Endothelial cell (in vitro differentiated cells): ENCODE measurements at places on chromosomes 5 and 9. TPM values are rescaled to one million over a fixed set of nuclear protein-coding genes. Genes with fewer than 3 reads are reported as not detected.

GBA2 gene
- total RNA-seq, result 200 TPM

PCDHB6 gene
- 1.1 TPM for total RNA-seq

SLCO6A1 gene
- 0.51 TPM for total RNA-seq

DNA sequence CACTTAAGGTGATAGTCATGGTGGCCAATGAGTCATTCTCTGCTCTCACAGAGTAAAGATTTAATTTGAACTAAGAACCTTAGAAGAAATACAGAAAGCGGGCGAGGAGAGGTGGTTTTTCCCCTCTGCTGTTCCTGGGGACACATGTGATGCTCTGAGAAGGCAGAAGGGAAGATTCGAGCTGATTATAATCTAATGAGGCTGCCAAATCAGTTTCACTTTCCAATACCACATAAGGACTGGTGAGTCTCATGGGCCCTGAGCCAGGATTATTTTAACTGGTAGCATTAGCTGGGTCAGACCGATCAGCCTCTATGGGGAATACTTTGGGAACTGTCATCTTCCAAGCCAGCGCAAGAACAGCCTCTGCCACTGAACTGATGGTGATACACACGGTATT lies 116.5 kb downstream of the SLC1A3 start:
- no peak for DNase-seq

DNA sequence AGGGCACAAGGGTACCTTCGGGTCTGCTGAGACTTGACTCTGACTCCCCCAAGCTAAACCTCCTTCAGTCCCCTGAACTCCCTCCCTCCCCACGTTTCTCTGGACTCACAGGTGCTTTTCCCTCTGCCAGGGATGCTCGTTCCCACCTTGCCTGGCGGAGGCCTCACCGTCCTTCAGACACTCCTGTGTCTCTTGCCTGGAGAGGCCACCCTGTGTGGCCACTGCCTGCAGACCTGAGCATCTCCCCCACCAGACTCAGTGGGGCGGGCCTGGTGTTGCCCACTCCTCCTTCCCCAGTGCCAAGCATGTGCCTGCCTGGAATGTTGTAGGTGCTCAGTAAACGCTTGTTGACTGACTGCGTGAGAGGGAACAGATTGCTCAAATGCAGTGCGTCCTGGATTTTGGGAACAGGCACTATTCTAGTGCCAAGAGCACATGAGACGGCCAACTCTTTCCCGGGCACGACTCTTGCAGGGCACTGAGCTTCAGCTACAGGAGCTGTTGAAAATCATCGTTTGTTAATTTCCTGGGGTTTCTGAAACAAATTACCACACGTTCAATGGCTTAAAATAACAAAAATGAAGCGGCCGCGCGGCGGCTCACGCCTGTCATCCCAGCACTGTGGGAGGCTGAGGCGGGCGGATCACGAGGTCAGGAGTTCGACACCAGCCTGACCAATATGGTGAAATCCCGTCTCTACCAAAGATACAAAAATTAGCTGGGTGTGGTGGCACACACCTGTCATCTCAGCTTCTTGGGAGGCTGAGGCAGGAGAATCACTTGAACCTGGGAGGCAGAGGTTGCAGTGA lies 71.0 kb upstream of the BARHL1 start:
- no peak for DNase-seq

- DNase-seq, result no peak
These were observed 97.4 kb downstream of the DAP start for GRCh38 chr5:10663489-10664179.

GRCh38 chr5:131104169-131104808 lies 60.8 kb downstream of the HINT1 start:
- no peak for DNase-seq

DNA sequence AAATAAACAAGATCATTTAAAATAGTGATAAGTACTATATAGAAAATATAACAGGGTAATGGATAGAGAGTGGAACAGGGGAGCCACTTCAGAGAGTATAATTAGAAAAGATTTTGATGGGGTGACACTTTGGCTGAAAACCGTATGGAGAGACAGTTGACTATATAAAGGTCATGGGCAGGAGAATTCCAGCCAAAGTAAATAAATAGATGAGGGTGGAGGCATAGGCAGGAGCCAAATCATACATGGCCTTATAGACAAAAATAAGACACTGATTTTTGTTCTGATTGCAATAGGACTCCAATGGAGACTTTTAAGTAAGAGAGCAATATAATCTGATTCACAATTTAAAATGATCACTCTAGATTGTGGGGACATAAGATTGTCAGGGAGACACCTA lies 37.5 kb upstream of the NUDT12 start:
- DNase-seq, result no peak

DNA sequence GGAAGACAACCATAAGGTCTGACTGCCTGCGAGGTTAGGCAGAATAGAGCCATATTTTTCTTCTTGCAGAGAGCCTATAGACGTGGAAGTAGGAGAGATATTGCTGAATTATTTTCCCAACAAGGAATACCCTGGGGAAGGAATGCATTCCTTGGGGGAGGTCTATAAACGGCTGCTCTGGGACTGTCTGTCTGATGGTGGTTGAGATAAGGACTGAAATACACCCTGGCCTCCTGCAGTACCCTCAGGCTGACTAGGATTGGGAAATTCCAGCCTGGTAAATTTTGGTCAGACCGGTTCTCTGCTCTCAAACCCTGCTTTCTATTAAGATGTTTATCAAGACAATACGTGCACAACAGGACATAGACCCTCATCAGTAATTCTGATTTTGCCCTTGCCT lies 617.5 kb upstream of the GRIN3A start:
- DNase-seq, result no peak

DNA sequence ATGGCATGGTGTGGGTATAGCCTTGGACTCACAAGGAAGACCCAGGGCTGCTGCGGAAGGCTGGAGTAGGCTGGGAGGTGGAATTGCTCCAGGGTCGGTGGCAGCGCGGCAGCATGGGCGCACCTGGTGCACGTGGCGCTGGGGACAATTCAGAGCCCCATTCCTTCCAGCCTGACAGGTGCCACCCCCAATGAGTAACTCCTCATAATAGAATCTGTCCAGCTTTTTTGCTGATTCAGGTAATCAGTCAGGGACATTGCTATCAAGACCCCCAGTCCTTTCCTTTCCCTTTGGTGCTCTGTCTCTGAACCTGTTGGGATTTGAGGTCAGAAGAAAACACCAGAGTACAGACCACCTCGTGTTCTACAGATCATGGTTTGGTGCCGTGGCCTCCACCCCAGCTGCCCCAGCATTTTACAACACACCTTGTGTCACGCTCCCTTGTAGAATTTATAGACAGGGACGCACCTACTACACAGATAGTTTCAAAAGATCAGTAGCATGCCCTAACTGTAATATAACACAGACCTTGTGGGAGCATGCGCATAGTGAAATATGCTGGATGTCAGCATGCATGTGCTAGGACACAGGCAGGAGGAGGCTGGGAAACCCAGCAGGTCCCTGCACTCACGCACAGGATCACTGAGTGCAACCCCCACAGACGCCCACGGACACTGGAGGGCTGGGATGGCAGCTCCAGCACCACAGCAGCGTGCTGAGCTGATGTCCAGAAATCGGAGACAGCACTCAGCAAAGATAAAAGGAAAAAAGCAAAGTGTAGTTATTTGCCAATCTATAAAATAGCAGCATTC lies 47.9 kb upstream of the CTSL start:
- no peak for DNase-seq

DNA sequence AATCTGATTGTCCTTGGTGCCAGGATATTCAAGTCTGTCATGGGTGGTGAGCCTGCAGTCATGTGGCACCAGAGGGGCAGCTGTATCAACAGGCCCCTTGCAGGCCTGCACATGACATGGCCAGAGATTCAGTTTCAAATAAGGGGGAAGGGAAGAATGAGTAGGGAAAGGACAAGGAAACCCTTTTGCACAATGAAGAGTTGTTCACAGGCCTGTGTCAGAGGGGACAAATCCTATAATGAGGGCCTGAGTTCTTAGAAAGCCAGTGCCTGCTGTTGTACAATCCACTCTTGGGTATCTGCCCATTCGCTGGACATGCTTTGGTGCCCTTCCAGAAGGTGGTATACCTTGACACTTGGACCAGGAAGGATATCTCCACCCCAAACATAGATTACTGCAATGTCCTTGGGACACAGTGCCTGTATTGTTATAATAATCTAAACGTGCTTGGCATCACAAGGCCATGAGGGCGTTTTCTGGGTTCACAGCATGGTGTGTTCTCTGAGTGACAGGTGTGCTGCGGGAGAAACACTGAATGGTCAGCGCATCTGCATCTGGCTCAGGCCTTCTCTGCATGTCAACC lies 1.9 kb upstream of the TMEM171 start:
- no peak for DNase-seq

- DNase-seq, result no peak
These were observed 84.4 kb upstream of the ALDH1B1 start for GRCh38 chr9:38308136-38308535.

GRCh38 chr5:116044073-116044472 lies 11.8 kb downstream of the ARL14EPL start:
- no peak for DNase-seq

GRCh38 chr5:141762790-141763368 lies 80.8 kb upstream of the ARAP3 start:
- no peak for DNase-seq

GRCh38 chr5:112865128-112865527 lies 4.0 kb downstream of the SRP19 start:
- DNase-seq, result no peak

GRCh38 chr9:13369431-13369830 lies 89.9 kb upstream of the MPDZ start:
- no peak for DNase-seq

- no peak for DNase-seq
These were observed 128.6 kb upstream of the ACTBL2 start for GRCh38 chr5:57611177-57611576.

GRCh38 chr5:26945901-26946300 lies 92.5 kb downstream of the CDH9 start:
- no peak for DNase-seq

GRCh38 chr5:75058986-75059535 lies 6.7 kb upstream of the GCNT4 start:
- DNase-seq, result no peak

GRCh38 chr9:128203024-128203706 lies at the start of gene DNM1:
TSS of gene DNM1 (plus strand) at chr9:128203379. CDS start at chr9:128203471, 92 bp downstream.
- DNase-seq, result peak; percentile 79

GRCh38 chr5:116396476-116397099 lies 178.0 kb downstream of the SEMA6A start:
- DNase-seq, result no peak
